ENCODE measurements at places on chromosomes 4 and X.

DNA sequence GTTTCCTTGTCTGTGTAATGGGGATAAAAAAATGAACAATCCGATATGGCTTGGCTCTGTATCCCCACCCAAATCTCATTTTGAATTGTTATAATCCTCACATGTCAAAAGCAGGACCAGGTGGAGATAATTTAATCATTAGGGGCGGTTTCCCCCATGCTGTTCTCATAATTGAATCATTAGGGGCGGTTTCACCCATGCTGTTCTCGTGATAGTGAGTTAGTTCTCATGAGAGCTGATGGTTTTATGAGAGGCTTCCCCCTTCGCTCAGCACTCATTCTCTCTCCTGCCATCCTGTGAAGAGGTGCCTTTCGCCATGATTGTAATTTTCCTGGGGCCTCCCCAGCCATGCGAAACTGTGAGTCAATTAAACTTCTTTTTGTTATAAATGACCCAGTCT, 633.5 kb downstream of the RAPGEF2 start:
- no peak for DNase-seq

- no peak for DNase-seq
Measured at GRCh38 chr4:25297528-25298242, 14.9 kb upstream of the ZCCHC4 start.

GRCh38 chrX:50871922-50872453, 38.5 kb upstream of the BMP15 start:
- no peak for DNase-seq

DNA sequence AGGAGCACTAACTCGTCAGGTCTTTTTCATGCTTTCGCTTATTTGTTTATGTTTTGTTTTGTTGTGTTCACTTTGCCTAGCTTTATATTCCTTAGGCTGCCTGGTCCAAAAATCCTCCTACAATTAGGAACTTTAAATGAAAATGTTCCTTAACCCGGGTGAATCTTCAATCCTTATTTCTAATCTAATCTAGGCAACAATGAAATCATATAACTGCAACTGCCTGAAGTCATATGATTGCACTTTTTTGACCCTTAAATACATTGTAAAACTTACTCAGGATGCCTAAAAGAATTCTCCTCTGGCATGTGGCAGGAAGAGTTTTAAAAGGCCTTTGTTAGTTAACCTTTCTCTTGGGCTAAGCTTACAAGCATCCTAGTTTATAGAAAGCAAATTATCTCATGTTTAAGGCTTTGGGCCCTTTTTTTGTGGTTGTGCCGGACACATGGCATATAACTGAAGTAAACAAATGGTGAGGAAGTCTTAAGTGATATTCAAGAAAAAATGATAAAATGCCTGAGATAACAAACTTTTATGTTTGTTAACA, 279.4 kb downstream of the FAT4 start:
- DNase-seq: no peak

- peak; percentile 39 for DNase-seq
Measured at GRCh38 chr4:122577808-122578781, 42.8 kb downstream of the IL21 start.

GRCh38 chrX:65586491-65586890, 51.9 kb upstream of the LAS1L start:
- DNase-seq: no peak

DNA sequence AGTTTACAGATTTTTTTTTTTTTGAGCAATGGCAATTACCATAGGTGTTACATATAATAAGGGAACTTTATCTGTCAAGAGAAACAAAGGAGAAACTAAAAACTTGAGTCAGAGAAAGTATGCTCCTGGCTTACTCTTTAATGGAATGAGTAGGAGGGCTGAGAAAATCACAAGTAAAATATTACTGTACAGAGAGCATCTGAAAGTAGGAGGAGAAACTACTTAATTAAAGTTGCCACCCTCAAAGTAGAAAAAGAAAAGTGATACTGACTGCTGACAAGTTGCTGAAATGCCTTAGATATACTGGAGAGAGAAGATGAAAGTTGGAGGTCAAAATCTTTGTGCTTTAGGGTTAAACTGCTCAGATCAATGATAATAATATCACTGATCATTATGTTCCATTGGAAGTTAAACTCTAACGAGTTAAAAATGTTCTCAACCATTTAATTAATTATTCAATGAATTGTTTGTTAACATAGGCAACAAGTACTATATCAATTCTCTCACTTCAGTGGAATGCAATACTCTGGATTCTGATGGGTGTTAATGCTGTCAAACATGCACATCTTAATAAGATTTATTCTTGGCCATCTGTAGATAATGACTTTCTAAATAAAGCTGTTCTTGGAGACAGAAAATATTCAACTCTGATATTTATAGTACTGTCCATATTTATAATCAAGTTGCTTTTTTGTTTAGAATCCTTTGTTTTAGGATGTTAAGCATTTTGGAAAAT, 61.2 kb upstream of the CAMK2D start:
- no peak for DNase-seq

DNA sequence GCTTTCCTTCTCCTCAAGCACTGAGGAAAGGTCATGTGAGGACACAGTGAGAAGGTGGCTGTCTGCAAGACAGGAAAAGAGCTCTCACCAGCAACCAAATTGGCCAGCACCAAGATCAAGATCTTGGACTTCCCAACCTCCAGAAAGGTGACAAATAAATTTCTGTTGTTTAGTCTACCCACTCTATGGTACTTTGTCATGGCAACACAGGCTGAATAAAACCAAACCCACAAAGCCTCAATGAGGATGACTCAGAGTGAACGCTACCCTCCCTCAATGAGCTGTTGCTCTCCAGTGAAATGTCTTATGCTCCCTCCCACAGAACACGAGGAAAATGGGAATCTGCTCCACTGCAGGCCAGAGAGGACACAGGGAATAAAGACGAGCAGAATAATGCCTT, 244.1 kb downstream of the RAB28 start:
- DNase-seq: no peak

- DNase-seq: no peak
Measured at GRCh38 chrX:101785142-101785541, 125.5 kb upstream of the ARMCX2 start.

GRCh38 chr4:82905205-82905604, 4.7 kb downstream of the THAP9 start:
- DNase-seq: no peak

DNA sequence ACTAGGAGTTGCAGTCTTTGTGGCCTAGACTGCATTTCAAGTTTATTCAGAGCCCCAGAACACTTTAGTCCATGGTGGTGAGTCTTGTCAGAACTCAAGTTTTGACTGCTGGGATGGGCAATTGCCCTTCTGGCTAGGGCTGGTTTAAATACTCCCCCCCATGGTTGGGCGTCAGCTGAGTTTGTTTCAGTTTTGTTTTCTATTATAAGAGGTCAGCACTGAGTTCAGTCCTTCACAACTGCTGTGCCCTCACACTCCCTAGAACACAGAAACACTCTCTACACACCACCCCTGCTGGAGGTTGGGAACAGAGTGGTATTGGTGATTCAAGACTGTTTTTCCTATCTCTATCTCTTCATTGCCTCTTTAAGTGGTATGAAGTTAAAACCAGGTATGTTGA, 217.0 kb downstream of the GUCY2F start:
- no peak for DNase-seq

GRCh38 chr4:185589067-185589836, 53.9 kb upstream of the PDLIM3 start:
- no peak for DNase-seq

DNA sequence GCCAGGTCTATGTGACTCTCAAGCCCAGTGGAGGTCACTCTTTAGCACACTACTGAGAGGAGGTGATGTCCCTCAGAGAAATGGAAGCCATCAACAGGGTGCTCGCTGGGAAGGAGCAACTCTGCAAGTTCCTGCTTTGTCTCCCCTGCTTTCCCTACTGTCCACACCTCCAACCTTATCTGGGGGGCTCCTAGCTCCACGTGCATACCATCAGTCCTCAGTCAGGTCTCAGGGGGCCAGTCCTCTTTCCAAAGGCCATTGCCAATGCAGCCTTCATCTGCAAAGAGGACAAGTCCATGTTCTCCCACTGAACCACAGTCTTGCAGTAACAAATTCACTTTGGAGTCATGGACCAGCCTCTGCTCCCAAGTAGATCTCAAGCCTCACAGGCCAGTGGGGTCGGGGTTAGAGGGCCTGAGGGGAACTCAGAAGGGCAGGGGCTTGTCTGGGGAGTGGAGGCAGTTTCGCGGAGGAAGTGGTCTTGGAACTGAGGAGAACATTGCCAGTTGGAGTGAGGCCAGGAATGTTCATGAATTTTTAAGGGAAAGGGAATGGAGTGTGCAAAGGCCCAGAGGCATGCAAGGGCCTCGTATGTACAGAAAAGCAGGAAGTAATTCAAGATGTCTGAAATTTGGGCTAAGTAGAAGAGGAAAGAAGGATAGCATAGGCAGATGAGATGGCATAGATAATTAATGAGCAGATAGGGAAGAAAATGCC, 8.9 kb downstream of the RTL5 start:
- DNase-seq: no peak

GRCh38 chr4:1903035-1903434, 31.8 kb downstream of the NSD2 start:
- no peak for DNase-seq

DNA sequence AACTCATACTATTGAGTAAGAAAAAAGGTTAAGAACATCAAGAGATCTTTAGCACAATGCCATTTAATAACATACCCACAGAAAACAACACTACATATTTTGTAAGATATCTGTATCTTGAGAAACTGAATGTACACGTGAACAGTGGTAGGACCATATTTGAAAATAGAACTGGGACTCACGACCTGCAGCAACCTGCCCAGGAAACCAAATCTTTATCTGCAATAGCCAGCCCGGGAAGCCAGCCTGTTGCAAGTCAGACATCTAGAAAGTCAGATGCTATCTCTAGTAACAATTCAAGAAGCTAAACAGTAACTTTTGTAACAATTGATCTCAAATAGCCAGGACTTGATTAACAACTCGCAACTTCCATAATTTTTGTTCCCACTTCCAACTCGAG, 52.6 kb upstream of the SOD3 start:
- DNase-seq: no peak

DNA sequence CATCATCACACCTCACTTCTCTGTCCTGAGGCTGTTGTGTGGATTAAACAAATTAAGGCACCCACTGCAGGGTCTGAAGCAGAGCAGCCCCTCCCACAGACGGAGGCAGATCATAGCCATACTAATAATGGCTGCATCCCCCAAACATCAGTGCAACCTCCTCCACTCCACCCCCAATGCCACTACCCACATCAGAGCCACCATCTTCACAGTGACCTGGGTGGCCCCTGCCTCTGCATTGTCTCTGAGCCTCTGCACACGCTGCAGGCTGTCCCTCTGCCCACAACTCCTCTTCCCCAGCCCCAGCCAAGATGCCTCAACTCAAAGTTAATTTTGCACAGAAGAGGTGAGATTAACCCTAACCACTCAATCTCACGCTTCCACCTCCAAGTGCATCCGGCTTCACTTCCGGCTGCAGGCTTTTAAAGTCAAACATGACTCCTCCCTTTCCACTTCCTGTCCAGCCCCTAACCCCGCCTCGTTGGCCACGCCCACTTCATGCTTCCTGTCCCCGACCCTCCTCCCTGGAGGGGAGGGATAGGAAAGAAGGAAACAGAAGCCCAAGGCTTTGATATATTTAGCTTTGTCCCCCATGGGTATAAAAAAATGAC, 22.7 kb downstream of the JAKMIP1 start:
- DNase-seq: no peak

DNA sequence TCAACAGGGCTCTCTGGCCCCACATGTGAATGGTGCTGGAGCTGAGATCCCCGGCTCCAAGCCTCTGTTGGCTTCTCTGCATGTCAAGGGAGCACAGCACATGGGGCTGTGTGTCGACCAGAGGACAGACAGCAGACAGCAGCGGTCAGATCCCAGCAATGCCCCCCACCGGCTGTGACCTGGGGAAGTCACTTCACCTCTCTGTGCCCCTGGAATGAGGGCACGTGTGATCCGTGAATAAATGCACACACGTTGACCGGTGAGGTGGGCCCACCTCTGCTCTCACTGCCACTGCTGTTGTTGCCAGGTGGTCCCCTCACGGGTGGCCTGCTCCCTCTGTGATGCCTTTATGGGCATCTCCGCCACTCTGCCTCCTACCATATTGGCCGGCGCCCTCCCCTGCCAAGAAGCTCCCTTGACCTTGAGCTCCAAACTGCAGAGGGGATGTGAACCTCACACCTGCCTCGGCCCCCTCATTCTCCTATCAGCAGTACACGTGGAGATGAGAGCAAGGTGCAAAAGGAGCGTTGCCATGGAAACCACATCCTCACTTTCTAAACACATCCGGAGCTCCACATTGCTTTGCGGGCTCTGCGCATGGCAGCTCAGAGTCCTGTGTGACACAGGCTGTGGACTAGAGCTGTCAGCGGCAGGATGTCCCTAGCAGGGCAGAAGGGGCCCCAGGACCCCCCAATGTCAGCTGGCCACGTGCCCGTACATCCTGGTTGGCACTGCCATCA, 75.4 kb downstream of the ABLIM2 start:
- DNase-seq: no peak

GRCh38 chr4:39043861-39044363, 11.7 kb upstream of the TMEM156 start:
- DNase-seq: no peak

DNA sequence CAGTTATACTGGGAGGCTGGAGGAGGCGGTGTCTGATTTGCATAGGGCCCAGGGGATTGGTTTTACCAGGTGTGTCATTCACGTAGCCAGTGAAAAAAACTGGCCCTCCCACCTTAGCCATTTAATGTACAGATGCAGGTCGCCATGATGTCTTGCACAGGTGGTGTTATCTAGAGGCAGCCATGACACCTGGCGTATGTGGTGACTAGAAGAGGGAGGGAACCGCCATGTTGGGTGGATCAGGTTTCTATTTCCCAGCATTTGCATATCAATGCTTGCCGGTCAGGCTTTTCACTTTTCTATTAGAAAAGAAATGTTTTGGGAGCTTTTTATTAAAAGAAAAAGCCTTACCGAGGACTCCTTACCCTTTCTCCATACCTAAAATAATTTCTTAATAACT, 523.4 kb downstream of the ADGRL3 start:
- no peak for DNase-seq

GRCh38 chrX:2576793-2577192, 76.0 kb upstream of the DHRSX start:
- no peak for DNase-seq

DNA sequence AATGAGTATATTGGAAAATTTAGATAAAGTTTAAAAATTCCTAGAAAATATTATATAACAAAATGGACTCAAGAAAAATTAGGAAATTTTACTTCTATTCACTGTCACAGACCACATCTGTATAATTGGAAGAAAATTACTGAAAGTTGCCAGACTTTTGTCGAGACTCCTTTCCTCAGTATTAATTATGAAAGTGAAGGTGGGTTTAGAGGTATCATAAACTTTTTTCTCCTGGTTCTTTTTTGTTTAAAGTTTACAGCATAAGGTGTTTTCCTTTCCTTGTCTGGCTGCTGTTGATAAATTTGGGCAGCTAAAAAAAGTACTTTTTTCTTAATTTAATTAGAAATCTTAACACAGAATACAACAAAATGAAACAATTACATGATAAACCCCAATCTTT, 6.7 kb upstream of the TEX13D start:
- DNase-seq: no peak

GRCh38 chr4:142353149-142353738, 492.9 kb downstream of the INPP4B start:
- peak; percentile 27 for DNase-seq
